H4 (cell line): ENCODE measurements at places on chromosomes 4 and X.

GRCh38 chr4:11741190-11741652 is 312.5 kb upstream of the HS3ST1 start:
- peak; percentile 46 for DNase-seq

GRCh38 chr4:184641022-184641421 is 8.2 kb downstream of the CASP3 start:
- no peak for DNase-seq

DNA sequence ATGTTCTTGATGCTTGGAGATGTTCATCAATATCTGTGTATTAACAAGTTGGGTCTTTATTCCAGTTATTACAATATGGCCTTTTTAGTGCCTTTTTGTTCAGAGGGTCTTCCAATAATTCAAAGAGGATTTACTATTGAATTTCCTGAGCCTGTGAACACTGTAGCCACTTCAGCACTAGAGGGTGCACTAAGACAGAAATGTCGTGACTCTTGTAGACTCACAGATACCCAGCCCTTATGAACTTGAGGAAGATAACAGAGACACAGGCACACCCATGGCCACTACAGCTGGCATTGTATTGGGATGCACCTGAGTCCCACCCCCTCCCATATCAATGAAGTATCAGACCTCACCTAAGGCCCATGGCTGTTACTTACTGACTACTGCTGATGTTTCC is 54.4 kb upstream of the ACTRT1 start:
- no peak for DNase-seq

- no peak for DNase-seq
Observed at GRCh38 chr4:41921476-41921875, 13.8 kb upstream of the TMEM33 start.
